ENCODE measurements at places on chromosomes 4 and X.

GRCh38 chr4:1752284-1753041 lies 31.1 kb downstream of the TACC3 start:
- no peak for DNase-seq

DNA sequence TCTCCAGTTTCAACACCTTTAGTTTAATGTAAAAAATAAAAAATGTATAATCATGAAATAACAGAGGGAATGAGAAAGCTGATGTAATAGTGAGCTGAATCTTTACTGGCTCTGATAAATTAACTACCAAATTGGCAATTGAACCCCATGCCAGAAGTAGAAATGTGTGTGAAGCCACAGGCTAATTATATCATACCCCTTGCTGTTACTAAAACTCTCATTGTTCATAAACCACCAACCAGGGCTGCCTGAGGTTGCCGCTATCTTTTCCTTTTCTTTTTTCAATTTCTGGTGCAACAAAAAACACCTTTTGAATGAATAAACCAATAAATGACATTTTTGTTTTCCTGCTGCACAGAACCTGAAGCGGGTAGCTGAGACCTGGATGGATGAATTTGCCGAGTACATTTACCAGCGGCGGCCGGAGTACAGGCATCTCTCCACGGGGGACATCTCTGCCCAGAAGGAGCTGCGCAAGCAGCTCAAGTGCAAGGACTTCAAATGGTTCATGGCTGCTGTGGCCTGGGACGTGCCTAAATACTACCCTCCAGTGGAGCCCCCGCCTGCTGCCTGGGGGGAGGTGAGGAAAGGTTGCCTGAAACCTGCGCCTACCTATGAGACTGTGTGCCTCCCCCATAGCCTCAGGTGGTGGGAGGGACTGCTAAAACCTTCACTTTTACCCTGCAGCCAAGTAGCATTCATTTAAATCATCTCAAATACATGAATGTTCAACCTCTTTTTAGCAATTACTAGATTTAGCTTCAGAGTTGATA lies 216.7 kb upstream of the GALNT7 start:
- no peak for DNase-seq

DNA sequence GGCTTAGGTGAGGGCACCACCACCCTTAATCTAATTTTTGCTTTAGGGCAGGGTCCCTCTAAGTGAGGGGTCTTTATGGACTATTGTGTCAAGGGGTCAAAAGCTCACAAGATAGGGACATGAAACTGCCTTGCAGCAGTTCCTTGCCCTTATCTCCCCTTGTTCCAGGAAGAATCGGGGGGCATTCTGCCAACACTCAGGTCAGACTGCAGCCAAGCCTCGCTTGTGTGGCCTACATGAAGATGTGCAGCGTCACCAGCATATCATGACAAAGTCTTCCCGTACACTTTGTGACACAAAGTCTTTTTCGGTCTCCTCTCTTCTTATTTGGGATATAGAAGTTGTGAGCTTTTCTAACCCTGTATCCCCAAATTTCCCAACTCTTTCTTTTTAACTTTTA lies 17.5 kb upstream of the USP9X start:
- DNase-seq = no peak

DNA sequence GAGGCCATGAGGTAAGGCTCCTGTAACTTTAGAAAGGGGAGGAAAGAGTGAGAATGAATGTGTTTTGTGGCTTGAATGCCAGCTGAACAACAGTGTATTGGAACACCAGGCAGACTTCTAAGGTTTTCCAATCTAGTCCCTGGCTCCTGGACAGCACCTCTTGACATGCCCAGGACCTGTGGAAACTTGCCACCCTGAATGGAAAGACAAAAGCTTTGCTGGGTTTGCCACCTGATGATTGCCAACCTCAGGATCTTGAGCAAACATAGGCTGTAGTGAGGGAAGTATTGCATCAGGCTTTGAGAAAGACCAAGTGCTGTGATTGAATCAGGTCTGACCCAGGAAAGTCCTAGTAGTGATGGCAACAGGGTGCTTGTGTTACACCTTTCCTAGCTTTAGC lies 1393.1 kb upstream of the DIAPH2 start:
- no peak for DNase-seq

DNA sequence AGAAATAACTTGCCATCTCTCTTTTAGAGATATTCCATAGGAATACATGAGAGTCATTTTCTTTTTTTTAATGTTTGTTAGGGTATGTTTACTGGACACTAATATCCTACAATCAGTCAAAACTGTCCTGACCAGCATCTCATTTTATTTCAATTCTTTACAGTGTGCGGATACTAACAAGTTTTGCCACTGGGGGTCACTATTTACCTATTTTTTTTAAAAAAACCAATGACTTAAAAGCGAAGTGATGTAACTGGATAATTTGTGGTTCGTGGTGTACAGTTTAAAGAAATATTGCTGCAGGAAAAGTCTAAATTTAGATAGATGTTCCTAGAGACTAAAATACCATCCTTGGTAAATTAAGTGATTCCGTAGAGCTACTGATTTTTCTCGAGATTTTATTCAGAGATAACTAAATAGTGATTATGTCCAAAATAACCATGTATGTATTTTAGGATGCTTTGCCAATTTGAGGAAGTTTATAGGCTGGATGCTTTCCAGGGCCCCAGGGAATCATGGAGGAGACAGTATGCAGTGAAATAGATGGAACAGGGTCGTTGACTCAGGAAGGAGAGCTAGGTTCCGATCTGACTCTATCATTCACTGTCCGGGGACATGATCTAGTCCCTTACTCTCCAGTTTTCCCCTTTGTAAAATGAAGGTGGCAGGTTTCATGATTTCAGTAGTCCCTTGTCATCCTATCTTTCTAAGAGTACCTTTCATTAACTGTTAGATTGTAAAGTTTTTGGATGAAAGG lies 34.0 kb upstream of the GNPDA2 start:
- no peak for DNase-seq

GRCh38 chrX:14398725-14399124 lies 130.6 kb upstream of the GLRA2 start:
- DNase-seq = no peak

DNA sequence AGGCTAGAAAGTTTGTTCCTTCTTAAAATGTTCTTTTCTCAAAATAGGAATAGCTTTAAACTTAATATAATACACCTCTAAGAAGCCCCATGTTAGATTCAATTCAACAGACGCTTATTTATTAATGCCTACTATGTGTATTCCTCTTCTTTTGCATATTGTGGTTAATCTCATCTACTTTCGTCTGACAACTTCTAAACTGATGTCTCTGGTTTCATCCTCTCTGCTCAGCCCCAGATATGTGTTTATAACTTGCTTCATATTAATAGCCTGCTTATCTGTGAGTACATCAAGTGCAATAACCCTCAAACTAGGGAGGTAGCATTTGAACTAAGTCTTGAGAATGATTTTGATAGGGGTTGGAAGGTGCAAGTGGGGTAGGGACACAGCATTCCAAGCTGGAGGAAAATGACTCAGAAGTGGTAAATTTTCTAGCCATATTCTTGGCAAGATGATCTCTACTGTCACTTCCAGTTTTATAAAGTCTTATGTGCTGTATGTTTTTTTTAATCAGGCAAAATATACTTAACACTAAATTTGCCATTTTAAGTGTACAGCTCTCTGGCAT lies 37.0 kb downstream of the STK26 start:
- no peak for DNase-seq

DNA sequence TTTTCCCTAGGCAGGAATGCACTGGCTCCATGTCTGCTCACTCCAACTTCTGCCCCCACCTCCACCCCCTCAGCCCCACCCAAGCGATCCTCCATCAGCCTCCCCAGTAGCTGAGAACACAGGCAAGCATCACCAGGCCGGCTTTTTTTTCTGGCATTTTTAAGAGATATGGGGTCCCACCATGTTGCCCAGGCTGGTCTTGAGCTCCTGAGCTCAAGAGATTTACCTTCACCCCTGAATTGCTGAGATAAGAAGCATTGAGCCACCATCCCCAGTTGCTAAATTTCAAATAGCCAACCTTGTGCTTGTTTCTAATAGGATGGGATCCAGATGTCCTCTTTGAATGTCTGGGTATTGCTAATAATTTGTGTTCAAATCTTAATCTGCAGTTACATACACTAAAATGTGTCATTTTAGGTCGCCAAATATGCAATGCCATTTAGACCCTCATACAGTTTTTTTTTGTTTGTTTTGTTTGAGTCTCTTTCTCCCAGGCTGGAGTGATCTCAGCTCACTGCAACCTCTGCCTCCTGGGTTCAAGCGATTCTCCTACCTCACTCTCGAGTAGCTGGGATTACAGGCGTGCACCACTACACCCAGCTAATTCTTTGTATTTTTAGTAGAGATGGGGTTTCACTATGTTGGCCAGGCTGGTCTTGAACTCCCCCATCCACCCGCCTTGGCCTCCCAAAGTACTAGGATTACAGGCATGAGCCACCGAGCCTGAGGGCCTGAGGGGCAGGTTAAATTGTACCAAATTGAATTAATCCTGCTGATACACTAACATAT lies 8.8 kb downstream of the LARP7 start:
- DNase-seq = no peak

DNA sequence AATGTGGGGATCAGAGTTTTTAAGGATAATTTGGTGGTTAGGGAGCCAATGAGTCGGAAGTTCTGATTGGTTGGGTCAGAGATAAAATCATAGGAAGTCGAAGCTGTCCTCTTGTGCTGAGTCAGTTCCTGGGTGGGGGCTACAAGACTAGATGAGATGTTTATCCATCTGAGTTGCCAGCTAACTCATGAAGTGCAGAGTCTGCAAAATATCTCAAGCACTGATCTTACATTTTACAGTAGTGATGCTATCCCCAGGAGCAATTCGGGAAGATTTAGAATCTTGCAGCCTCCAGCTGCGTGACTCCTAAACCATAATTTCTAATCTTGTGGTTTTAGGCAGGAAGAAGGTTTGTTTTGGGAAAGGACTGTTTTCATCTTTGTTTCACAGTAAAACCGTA lies 565.8 kb upstream of the SPANXN1 start:
- DNase-seq = no peak

DNA sequence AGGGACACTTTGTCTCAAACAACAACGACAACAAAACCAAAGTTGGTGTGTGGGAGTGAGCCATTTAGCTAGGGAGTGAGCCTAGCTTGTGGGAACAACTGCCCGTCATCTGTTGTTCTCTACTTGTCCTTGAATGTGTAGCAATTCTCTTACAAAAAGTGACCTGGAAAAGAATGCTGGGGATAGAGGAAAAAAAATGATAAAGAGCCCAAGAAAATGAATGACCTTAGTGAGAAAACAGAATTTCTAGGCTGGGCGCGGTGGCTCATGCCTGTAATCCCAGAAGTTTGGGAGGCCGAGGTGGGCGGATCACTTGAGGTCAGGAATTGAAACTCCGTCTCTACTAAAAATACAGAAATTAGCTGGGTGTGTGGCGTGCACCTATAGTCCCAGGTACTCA lies 19.6 kb downstream of the SEPTIN6 start:
- no peak for DNase-seq

DNA sequence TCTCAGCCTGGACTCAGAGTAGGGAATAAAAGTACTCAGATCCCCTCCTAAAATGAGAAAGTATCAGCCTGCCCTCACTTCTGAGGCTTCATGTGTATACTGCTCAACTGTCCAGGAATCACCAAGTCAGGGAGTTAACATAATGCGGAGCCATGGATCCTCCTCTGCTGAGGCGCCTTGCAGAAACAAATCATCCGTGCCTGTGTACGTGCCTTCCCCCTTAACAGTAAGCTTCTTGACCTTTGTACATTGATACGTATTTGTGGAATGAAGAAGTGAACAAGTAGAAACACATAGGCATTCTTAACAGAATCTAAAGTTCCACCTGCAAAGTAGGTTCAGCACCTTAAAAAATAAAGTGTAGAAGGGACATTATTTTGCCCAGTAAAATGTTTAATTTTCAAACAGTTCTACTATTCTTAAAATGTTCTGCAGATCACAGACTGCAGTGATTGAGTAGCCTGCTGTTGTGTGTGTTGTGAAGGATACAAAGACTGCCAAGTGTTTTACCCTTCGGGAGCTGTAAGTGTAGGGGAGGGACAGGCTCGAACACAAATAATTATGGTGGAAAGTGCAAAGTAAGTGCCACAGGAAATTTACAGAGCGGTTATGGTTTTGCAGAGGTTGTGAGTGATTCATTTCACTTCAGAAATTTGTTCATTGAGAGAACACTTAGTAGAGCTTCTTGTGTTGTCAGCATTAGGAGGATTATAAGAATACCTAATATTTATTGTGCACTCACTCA lies 61.9 kb downstream of the ARHGAP10 start:
- DNase-seq = no peak

DNA sequence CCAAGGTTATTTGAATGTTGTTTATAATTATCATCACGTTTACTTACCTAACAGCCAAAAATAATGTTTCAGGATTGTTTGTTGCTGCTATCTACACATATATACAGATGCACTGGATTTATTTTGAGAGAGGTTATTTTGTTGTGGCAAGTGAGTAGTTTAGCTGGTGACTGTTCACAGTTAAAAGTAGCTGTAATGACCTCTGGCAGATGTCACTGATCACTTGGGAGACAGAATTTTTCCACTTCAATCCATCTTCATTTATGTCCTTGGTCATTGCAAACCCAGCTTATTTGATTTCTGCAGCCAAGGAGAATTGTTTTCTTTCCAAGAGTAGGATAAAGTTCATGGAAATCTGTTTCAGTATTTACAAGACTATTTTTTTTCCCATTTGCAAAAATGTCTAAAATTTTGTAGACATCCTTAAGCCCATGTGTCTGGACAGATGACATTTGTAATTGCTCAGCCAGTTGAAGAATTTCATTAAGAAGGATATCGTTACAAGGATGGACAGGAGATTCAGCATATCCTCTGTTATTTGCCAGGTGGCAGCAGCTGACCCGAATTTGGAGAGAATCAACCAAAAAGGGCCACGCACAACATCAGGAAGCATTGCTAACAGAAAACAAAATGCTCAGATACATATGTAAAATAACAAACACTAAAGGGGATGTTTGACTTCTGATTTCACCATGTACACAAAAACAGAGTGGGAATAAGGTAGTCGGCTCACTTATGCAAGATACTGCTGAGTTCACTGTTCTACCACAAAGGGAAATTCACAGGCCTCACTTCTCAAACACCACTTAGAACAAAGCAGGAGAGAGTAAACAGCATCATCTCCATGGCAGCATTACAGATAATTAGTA lies 64.5 kb downstream of the GPRIN3 start:
- DNase-seq = no peak

DNA sequence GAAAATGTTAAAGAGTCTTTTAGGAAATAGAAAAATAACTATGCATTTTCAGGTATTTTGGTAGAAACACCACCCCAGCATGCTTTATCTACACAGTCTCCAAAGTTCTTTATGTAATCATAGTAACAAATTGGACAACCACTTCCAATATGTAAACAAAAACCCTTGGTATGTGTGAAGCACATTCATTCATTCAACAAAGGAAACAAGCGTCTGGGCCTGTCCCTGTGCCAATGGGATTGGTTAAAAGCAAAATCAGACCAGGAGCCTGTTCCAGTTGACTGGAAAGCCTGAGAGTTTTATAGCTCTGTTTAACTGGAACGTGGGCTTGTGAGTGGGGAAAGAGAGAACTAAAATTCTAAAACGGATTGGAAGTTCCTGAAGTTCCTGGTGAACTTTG lies 41.3 kb upstream of the TENM3 start:
- no peak for DNase-seq

GRCh38 chr4:161767116-161767515 lies 396.7 kb downstream of the FSTL5 start:
- DNase-seq = no peak
